ENCODE measurements at places on chromosomes 12 and 14. TPM values are rescaled to one million over a fixed set of nuclear protein-coding genes. Genes with fewer than 3 reads are reported as not detected.
A peak's percentile ranks its signal among the peaks of the same experiment; 100 is the strongest.

DNA sequence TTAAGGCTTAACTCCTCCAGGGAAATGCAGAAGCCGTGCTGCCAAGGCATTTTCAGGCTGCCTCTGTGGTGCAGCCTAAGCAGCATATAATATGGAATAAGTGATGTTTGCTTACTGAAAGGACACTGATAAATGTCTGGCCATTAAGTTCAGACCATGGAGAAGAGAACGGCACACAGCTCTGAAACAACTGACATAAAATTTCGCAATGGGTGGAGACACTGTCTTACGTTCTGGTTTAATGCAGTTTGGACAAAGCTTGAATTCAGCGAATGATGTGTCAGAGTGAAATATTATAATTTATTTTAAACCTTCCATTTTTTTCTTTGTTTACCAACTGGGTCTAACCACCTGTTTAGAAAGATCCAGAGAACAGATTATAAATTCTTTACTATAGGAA is 27.2 kb upstream of the NRXN3 start:
- H3K4me3 ChIP-seq = no peak overlapping the region
- no peak for DNase-seq
- no peaks in the 10 kb centered on the region for H3K27me3 ChIP-seq
- H3K36me3 ChIP-seq = no peaks in the 10 kb centered on the region

DNA sequence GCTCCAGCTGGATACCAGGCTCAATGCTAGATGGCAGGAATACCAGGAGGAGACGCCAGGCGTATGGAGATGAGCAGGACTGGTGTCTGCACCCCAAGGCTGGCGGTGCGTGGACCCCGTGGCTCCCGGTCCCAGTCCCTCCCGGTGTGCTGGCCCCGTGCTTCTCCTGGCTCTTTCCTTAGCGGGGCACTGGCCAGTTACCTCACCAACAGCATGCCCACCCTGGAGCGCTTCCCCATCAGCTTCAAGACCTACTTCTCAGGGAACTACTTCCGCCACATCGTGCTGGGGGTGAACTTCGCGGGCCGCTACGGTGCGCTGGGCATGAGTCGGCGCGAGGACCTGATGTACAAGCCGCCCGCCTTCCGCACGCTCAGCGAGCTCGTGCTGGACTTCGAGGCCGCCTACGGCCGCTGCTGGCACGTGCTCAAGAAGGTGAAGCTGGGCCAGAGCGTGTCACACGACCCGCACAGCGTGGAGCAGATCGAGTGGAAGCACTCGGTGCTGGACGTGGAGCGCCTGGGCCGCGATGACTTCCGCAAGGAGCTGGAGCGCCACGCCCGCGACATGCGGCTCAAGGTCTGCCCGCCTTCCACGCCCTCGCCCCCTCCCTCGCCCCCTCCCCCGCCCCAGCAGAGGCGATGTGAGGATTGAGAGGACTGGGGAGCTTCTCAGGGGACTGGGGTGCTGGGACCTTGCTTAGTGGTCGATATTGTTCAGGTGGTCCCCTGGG is 14.6 kb downstream of the VASH1 start:
- peak overlapping the region; percentile 34 for H3K27ac ChIP-seq
- H3K4me3 ChIP-seq = no peak overlapping the region
- no peaks in the 10 kb centered on the region for H3K36me3 ChIP-seq
- H3K27me3 ChIP-seq = no peaks in the 10 kb centered on the region
- H3K4me1 ChIP-seq = peaks cover 39% of the 10 kb centered on the region
- DNase-seq = peak; percentile 86

- H3K36me3 ChIP-seq = peaks cover 8% of the 10 kb centered on the region
- H3K27ac ChIP-seq = peak within 1 kb of the TSS; percentile 96
- H3K27me3 ChIP-seq = no peaks in the 10 kb centered on the region
- peak within 1 kb of the TSS; percentile 74 for H3K4me3 ChIP-seq
Measured at GRCh38 chr12:52006726-52007157, at the start of gene TAMALIN. Gene TAMALIN, plus strand, starts transcription at chr12:52006946. Its CDS starts 74 bp downstream, at chr12:52007020.

DNA sequence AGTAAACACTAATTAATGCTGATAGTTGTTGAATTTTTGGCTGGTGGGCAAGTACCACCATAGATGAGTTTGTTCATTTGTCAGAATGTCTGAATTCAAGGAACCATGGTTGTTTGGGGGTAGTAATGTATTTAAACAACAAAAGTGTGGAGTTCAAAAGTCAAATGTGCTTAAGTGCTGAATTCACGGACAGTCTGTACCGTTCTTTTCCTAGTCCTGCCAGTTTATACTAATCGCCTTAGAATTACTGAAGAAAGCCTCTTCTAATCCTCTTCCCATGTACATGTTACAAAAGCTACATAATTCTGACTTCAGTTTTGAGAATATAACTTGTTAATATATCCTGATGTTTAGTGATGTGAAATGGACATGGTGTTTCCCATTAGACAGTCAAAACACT is 2.7 kb downstream of the NAA25 start:
- H3K4me1 ChIP-seq = peaks cover 23% of the 10 kb centered on the region
- no peak overlapping the region for H3K4me3 ChIP-seq
- H3K36me3 ChIP-seq = peaks cover 9% of the 10 kb centered on the region
- DNase-seq = no peak
- H3K27ac ChIP-seq = no peak overlapping the region

VWF gene
- 543 TPM for total RNA-seq

DNA sequence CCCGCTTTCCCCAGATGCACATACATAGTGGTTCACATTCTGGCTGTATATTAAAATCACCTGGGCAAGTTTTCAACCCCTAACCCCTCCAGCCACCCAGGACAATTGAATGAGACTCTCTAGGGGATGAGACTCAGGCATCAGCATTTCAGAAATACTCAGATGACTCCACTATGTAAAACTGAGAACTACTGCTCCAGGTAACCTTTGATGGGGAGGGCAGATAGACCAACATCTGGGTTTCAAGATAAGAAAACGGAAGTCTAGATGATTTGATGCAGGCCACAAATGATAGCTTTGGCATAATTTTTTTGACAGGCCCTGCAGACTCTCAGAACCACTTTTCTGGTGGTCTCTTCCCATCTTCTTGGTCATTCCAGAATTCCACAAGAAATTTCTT is 341.1 kb downstream of the EMP1 start:
- no peaks in the 10 kb centered on the region for H3K4me1 ChIP-seq
- no peaks in the 10 kb centered on the region for H3K27me3 ChIP-seq
- H3K4me3 ChIP-seq = no peak overlapping the region
- no peak for DNase-seq
- no peak overlapping the region for H3K27ac ChIP-seq

Data from upper lobe of left lung (tissue), 6 donors.